Amniotic stem cell (primary cell): ENCODE measurements at places on chromosomes 2 and 18.

DNA sequence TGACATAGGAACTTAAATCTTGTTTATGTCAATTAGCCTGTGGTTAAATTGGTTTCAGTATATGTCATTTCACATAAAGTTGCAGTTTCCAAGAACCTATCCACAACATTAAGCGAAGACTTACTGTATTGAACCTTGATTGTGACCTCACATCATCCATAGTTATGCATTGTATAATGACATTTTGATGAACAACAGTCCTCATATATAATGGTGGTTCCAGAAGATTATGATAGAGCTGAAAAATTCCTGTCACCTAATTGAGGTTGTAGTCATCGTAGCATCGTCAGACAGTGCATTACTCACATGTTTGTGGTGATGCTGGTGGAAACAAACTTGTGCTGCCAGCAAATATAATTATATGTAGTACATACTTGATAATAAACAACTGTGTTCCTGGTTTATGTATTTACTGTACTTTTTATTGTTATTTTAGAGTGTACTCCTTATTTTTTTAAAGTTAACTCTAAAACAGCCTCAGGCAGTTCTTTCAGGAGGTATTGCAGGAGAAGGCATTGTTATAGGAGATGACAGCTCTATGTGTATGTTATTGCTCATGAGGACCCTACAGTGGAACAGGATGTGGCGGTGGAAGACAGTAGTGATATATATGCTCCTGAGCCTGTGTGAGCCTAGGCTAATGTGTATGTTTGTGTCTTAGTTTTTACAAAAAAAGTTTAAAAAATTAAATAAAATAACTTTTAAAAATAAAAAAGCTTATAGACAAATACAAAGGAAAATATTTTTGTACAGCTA lies 56.6 kb downstream of the UBE2E3 start:
- peak; percentile 9 for DNase-seq

DNA sequence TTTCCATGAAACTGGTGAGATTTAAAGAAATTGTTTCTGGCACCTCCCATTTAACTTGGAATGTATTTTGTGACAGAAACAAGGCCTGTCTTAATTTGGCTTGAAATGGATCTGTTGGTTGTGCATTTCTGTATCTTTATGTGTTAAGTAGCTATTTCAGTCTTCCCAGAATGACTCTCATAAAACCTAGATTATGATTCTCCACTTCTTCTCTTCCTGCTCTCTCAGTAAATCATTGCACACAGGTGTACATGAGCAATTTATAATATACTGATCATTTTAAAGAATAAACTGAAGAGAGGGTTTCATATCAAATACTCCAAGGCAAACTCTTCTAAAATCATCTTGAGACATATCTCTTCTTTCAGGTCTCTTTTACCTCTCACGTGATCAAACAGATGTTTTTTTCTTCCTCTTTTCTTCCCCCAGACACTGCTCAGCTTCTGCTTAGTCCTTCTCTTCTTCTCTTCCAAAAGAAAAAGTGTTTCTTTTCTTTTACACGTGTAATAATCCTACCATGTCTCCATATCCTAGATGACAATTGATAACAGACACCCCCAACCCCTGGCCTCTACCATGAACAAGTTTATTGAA lies 112.0 kb downstream of the PPP1R1C start:
- no peak for DNase-seq

- DNase-seq = no peak
Observed at GRCh38 chr2:100064165-100064564, 78.2 kb downstream of the AFF3 start.

DNA sequence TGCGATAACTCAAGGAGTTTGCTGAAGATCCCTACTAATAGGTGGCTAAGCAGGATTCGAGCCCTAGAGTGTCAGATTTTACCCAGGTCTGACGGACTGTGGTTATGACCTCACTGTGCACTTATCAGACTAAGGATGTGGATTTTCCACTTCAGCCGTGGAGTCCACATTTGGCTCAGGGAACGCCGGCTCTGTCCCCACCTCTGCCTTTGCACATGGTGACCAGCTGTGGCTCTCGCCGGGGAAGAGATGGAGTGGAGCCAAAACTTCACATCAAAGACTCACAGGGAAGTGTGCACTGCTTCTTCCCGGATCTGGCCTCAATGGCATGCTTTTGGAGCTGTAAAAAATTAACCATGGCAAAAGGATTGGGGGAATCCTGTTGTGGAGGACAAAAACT lies 249.3 kb upstream of the APCDD1 start:
- no peak for DNase-seq

- no peak for DNase-seq
Observed at GRCh38 chr2:52414561-52415295, 1352.9 kb upstream of the CHAC2 start.
